ENCODE measurements at places on chromosomes 5 and 9.

- DNase-seq, result no peak
These were observed 7.3 kb upstream of the BOD1 start for GRCh38 chr5:173623789-173624188.

- DNase-seq, result no peak
These were observed 190.4 kb upstream of the VCAN start for GRCh38 chr5:83281176-83281575.

GRCh38 chr5:146475906-146476305 is 28.8 kb downstream of the TCERG1 start:
- DNase-seq, result no peak

DNA sequence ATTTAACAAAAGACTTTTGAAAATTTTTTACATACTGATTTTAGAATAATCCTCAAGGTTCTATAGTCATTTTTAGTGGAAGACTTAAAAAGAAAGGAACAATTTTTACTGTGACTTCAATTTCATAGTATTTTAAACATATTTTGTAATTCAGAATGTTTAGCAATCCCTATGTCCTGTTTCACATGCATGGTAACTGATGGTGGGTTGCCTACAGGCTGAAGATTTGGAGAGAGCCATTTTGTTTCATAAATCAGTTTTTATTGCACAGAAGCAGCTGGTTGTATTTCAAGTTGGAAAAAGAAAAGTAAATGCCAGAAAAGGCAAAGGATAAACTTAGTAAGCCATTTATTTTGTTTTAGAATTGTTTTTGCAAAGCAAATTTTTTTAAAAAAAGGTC is 24.0 kb downstream of the STARD4 start:
- DNase-seq, result no peak

GRCh38 chr9:33350310-33350709 is 52.1 kb downstream of the AQP7 start:
- no peak for DNase-seq

- no peak for DNase-seq
These were observed 1.4 kb upstream of the LMX1B start for GRCh38 chr9:126612326-126612812.

GRCh38 chr9:38358390-38359296 is 33.9 kb upstream of the ALDH1B1 start:
- DNase-seq, result no peak

GRCh38 chr5:56054666-56055065 is 59.9 kb upstream of the IL6ST start:
- DNase-seq, result no peak

DNA sequence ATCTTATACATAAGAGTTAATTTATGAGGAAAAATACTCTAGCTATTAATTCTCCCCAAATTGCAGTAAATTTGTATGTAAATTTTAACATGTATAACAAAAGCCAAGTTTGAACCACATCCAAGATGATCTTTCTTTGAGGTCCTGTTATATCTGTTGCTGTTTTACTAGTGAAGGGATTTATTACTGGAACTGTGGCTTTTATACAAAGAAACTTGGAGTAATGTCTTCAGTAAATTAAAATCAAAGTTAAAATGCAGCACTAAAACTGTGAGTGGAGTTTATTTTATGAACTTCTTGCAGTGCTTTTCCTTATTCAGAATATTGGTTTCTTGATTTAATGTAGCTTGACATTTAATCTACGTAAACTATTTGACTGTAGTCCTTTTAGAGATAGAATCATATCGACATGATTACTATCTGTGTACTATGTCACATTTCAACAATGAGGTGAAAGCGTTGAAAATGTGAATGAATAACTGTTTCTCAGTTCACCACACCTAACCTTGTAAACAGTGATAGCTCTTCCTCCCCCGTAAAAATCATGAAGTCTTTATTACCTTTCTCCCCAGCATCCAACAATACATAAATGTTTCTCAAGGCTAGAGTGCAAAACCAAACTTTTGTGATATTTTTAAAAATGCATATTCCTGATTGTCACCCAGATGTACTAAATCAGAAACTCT is 53.2 kb upstream of the ISOC1 start:
- no peak for DNase-seq

DNA sequence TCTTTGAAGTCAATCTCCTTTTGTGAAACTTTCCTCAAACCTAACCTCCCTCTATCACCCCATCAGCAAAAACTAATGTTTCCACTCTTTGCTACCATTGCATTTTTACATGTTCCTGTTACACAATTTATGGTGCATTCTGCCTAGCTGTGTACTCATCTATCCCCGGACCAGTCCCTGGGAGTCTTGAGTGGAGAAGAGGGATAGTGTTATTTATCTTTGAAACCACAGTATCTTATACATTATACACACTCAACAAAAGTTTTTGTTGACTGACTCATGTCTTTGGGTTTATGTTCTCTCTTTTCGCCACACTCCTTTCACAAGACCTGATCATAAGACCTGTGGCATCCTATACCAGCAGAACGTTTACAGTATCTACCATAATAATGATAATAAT is 26.4 kb downstream of the TNFAIP8 start:
- DNase-seq, result no peak

DNA sequence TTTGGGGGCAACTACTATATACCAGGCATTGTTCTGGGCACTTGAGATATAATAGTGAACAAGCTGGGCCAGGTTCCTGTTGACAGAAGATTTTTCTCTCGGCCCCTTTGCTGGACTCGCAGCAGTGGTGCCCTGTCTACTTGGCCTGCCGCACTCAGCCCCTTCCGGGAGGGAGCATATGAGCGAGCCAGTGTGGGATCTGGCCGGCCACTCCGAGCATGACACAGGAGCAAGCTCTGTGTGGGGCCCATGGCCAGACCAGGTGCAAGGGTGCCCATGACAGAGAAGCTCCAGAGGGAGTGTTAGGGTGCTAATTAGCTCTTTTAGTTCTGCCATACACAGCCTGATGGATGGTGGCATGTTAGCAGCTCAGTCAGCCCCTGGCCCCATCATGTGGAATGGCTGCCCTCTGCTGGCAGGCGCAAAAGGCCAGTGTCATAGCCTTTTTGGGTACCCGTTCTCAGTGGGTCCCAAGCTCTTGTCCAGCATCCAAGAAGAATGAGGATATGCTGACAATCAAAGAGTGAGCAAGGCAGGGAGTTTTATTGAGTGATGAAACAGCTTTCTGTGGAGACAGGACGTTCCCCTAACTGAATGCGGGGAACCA is 9.3 kb upstream of the KIF4B start:
- DNase-seq, result no peak
